Vagina (tissue), 2 donors: ENCODE measurements at places on chromosomes 3 and 15. TPM values are rescaled to one million over a fixed set of nuclear protein-coding genes. Genes with fewer than 3 reads are reported as not detected.
A peak's percentile ranks its signal among the peaks of the same experiment; 100 is the strongest.

GRCh38 chr3:113441051-113441770, at the start of gene CFAP44:
CFAP44 (minus strand) TSS chr3:113441493; CDS start chr3:113433664, 7,829 bp downstream.
- H3K27me3 ChIP-seq: no peaks in the 10 kb centered on the region
- no peak within 1 kb of the TSS for H3K27ac ChIP-seq
- peaks cover 5% of the 10 kb centered on the region for H3K4me1 ChIP-seq
- peak within 1 kb of the TSS; percentile 36 for H3K4me3 ChIP-seq
- DNase-seq: no peak
- H3K36me3 ChIP-seq: no peaks in the 10 kb centered on the region

DNA sequence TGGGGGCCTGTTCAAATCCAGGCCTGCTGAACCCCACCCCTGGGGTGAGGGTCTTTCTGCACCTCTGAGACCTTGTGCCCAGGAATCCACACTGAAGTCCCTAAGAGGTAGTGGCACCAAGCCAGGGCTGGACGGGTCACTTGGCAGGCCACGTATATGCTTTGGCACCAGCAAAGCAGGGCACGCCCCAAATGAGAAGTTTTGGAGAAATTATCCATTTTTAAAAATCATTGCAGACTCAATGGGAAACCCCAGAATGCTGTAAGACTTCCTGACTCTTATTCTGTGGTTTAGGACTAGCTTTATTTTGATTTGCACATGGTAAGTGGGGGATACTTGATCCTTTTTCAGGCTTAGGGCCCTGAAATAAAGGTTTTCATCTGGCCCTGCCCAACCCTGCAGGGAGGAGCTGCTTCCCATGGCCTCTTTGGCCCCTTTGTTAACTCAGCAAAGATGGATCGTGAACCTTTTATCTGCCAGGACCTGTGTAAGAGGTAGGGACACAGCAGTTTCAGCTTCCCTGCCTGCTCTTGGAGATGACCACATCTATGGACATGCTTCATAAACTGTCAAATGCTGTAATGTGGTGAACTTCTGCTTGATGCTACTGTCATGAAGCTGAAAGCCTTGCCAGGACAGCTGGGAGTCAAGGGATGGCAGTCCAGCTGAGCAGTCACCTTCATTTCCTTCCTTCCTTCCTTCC, 88.0 kb downstream of the HMG20A start:
- H3K36me3 ChIP-seq: no peaks in the 10 kb centered on the region
- H3K4me1 ChIP-seq: peaks cover 31% of the 10 kb centered on the region
- DNase-seq: no peak

Gene RFX7
- total RNA-seq: 15.5 TPM

- no peak for DNase-seq
- H3K4me1 ChIP-seq: no peaks in the 10 kb centered on the region
- no peak overlapping the region for H3K27ac ChIP-seq
- no peaks in the 10 kb centered on the region for H3K36me3 ChIP-seq
- no peak overlapping the region for H3K4me3 ChIP-seq
Measured at GRCh38 chr3:60316121-60316797, 935.0 kb downstream of the FHIT start.

DNA sequence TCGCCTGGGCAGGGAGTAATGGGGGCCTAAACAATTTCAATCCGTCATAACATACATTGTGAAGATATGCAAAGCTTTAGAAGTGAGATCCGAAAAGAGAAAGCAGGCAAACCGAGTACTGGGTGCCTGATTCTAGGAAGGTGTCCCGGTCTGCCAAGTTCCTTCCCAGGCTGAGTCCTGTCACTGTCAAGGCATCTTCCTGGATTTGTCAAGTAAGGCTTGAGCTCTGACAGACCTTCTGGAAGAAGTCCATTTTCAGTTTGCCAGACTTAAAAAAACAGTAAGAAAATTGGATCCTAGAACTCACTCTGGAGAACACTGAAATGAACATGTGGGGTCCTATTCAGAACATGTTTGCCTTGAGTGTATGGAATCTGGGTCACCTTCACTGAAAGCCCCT, 253.9 kb downstream of the RORA start:
- H3K36me3 ChIP-seq: no peaks in the 10 kb centered on the region

DNA sequence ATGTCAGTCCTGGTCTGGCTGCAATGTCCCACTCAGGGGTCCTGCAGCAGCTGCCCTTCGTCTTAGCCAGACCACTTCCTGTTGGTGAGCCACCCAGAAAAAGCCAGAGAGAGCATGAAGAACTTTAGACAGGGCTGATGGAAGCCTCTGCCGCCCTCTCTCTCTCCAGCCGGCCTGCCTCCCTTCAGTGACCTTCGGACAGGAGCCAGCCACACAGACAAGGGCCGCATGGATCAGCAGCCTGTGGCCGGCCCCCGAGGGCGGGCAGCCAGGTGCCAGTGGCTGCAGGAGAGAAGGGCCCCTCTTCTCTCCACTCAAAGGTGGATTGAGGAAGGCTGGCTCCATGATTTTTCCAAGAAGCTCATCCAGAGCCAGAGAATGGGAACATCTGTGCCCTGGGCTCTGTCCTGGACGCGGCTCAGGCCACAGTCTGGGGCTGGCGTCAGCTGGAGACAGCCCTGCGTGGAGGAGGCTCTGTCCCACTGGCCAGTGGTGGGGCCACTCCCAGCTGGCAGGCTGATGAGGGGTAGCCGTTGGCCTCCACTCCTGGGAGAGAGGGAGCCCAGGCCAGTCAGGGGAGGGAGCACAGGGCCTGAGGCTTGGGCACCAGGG, 42.9 kb downstream of the ISG20 start:
- H3K27ac ChIP-seq: no peak overlapping the region
- H3K4me3 ChIP-seq: no peak overlapping the region
- no peaks in the 10 kb centered on the region for H3K27me3 ChIP-seq
- no peak for DNase-seq

Gene PCOLCE2
- 136 TPM for total RNA-seq

- H3K27me3 ChIP-seq: no peaks in the 10 kb centered on the region
Measured at GRCh38 chr3:99313485-99313884, 324.9 kb upstream of the COL8A1 start.

Gene ATP2B2
- total RNA-seq: 0.25 TPM

DNA sequence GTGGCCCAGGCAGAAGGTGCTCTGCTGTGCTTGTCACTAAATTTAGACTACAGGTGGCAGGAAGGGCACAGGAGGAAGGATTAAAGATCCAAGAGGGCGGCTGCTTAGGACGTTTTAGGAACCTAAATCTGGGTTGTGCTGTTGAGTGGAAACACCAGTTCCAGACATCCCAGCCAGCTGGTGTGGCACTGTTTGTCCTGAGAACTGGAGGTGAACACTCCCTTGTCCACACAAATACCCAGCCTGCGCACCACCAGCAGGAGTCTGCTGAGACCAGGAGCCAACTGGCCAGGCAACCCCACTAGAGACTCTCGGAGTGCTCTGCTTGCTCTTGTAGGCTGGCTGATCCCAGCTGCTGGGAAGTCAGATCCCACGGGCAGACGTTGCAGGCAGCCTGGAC, 30.3 kb upstream of the UACA start:
- peak overlapping the region; percentile 86 for H3K27ac ChIP-seq
- peaks cover 19% of the 10 kb centered on the region for H3K4me1 ChIP-seq
- H3K27me3 ChIP-seq: no peaks in the 10 kb centered on the region
- no peaks in the 10 kb centered on the region for H3K36me3 ChIP-seq
- no peak overlapping the region for H3K4me3 ChIP-seq

GRCh38 chr3:157436583-157437291, at the start of gene PTX3:
PTX3 (plus strand) TSS chr3:157436850; CDS start chr3:157436934, 84 bp downstream.
- H3K27ac ChIP-seq: no peak within 1 kb of the TSS
- peak within 1 kb of the TSS; percentile 61 for H3K4me3 ChIP-seq
- H3K27me3 ChIP-seq: no peaks in the 10 kb centered on the region
- H3K4me1 ChIP-seq: peaks cover 16% of the 10 kb centered on the region
- H3K36me3 ChIP-seq: no peaks in the 10 kb centered on the region

- H3K4me1 ChIP-seq: no peaks in the 10 kb centered on the region
- no peak for DNase-seq
- no peaks in the 10 kb centered on the region for H3K27me3 ChIP-seq
- H3K27ac ChIP-seq: no peak overlapping the region
Measured at GRCh38 chr3:153513236-153513635, 351.2 kb downstream of the RAP2B start.

DNA sequence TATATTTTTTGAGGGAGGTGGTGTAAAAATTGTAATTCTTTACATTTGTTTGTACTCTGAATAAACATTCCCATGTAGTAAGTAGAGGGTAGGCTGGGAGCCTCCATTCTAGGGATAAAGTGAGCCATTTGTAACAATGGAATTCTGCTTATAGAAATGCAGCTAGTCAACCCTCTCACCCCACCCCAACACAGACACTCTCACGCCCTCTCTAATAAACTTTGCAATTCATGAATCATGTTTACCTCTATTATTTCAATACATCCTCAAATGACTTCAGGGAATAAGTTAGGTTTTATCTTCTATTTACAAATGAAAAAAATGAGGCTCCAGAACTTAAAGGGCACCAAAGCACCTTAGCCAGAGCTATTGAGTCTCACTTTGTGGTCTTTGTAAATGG, 56.5 kb upstream of the PDZRN3 start:
- no peaks in the 10 kb centered on the region for H3K27me3 ChIP-seq
- H3K27ac ChIP-seq: no peak overlapping the region
- no peak overlapping the region for H3K4me3 ChIP-seq
- no peaks in the 10 kb centered on the region for H3K4me1 ChIP-seq
- H3K36me3 ChIP-seq: no peaks in the 10 kb centered on the region
- no peak for DNase-seq

- H3K27me3 ChIP-seq: no peaks in the 10 kb centered on the region
- no peaks in the 10 kb centered on the region for H3K4me1 ChIP-seq
Measured at GRCh38 chr15:36742696-36743095, 163.3 kb downstream of the CDIN1 start.

DNA sequence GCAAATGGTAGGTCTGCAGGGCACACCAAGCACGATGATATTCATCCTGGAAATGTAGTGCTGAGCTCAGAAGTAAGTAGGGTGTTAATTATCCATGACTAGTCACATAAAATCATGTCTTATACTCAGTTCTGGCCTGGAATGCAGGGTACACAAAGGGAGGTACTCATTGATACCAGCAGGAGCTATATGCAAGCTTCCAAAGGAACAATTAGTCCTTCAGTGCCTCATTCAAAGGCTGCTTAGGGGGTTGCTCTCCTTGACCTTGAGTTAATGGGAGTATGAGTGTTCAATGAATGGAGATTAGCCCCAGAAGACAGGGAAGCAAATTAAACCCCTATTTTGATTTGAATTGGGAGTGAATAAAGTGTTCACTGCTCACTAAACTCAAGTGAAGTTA, 38.3 kb downstream of the CNTN6 start:
- H3K4me3 ChIP-seq: no peak overlapping the region
- DNase-seq: no peak
- no peak overlapping the region for H3K27ac ChIP-seq
- no peaks in the 10 kb centered on the region for H3K4me1 ChIP-seq
- no peaks in the 10 kb centered on the region for H3K36me3 ChIP-seq

GRCh38 chr3:52792961-52793695, 1.5 kb upstream of the ITIH3 start:
- no peaks in the 10 kb centered on the region for H3K27me3 ChIP-seq
- no peak overlapping the region for H3K27ac ChIP-seq
- H3K36me3 ChIP-seq: no peaks in the 10 kb centered on the region
- no peak overlapping the region for H3K4me3 ChIP-seq

Gene DNAJA4
- 26.5 TPM for total RNA-seq

- no peaks in the 10 kb centered on the region for H3K36me3 ChIP-seq
- no peak overlapping the region for H3K4me3 ChIP-seq
- peaks cover 8% of the 10 kb centered on the region for H3K27me3 ChIP-seq
- no peak overlapping the region for H3K27ac ChIP-seq
- H3K4me1 ChIP-seq: peaks cover 25% of the 10 kb centered on the region
Measured at GRCh38 chr3:50192689-50193141, 1.3 kb downstream of the GNAT1 start.

- no peak overlapping the region for H3K4me3 ChIP-seq
- no peaks in the 10 kb centered on the region for H3K36me3 ChIP-seq
- peaks cover 6% of the 10 kb centered on the region for H3K4me1 ChIP-seq
- no peak overlapping the region for H3K27ac ChIP-seq
- no peaks in the 10 kb centered on the region for H3K27me3 ChIP-seq
- no peak for DNase-seq
Measured at GRCh38 chr3:69422751-69423150, 36.9 kb upstream of the FRMD4B start.

DNA sequence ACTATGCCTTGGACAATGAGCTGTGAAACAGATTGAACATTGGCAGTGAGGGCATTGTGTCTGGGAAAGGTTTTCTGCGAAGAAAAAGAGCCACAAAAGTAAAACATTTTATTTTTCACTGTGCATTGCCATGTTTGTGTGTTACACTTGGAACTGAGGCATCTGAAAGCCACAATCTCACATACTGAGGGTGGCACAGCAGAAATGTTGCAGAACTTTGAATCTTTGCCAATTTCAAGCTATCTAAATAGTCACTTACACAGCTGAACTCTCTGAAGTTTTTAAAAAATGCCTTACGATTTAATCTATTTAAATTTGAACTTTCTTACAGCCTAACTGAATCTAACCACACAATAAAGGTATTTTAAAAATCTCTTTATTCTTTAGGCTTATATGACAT, 154.1 kb upstream of the GRM7 start:
- H3K27ac ChIP-seq: no peak overlapping the region
- no peaks in the 10 kb centered on the region for H3K27me3 ChIP-seq
- H3K4me1 ChIP-seq: no peaks in the 10 kb centered on the region
- no peak for DNase-seq
- no peak overlapping the region for H3K4me3 ChIP-seq

- no peak for DNase-seq
- H3K4me1 ChIP-seq: peaks cover 21% of the 10 kb centered on the region
- H3K27ac ChIP-seq: no peak overlapping the region
- H3K36me3 ChIP-seq: no peaks in the 10 kb centered on the region
Measured at GRCh38 chr3:124586126-124587052, 143.9 kb upstream of the UMPS start.

DNA sequence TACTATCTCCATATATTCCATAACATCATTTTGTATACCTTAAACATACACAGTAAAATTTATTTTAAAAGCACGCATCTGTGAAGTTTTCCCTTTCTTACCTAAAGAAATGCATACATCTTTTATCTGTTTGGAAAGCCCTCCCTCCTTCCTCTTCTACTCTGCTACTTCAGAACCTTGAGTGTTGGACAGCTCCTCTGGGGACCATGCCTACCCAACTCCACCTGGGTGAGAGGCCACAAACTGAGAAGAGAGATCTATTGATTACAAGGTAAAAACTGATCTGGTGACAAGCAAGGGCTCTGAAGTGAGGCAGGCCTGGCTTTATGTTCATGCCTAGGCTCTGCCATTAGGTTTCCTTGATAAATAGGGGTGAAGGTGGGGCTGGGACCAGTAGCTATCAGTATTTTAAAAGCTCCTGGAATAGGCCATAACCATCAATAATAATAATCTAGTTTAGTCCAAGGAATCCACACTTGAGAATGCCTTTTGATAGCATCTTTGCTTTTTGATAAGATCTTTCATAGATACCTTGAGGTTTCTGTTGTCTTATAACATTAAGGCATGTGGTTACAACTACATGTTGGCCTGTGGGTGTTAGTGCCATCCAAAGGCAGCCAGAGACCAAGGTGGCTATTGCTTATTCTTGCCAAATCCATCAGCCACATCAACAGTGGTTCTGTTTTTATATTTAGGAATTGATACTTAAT, 148.8 kb downstream of the KCNMB2 start:
- no peaks in the 10 kb centered on the region for H3K36me3 ChIP-seq
- no peak for DNase-seq
- H3K27ac ChIP-seq: no peak overlapping the region
- no peaks in the 10 kb centered on the region for H3K4me1 ChIP-seq
- H3K27me3 ChIP-seq: no peaks in the 10 kb centered on the region

GRCh38 chr15:87985451-87985850, 271.1 kb downstream of the NTRK3 start:
- no peaks in the 10 kb centered on the region for H3K4me1 ChIP-seq
- H3K4me3 ChIP-seq: no peak overlapping the region
- H3K27me3 ChIP-seq: no peaks in the 10 kb centered on the region
- H3K36me3 ChIP-seq: no peaks in the 10 kb centered on the region
